ENCODE measurements at places on chromosomes 2 and 18.

GRCh38 chr18:6058941-6059340 lies 163.6 kb upstream of the TMEM200C start:
- no peak for DNase-seq

GRCh38 chr18:2908946-2909335 lies 62.1 kb downstream of the EMILIN2 start:
- DNase-seq: no peak

DNA sequence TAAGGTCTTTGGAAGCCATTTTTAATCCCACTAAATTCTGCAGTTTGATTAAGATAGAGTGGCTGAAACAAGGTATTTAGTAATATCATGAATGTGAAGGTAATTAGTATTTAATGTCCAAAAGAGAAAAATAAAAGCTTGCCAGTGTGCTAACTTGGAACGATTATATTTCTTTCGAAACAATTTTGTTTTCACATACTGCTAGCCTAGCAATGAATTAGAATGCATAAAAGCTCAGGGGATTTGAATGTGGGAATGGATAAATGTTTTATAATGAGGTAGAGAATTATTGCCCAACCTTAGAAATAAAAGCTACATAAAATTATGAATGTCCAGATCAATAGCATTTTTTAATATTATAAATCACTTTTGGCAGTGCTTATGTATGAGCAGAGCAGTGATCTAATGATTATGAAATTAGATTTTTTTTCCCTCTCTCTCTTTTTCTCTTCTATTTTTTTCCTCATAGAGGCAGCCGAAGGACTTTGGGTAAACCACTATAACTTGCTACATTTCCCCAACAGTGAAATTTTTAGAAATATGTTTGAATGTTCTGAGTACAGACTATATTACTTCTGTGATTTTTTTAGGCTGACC lies 75.5 kb downstream of the PLCL1 start:
- no peak for DNase-seq

DNA sequence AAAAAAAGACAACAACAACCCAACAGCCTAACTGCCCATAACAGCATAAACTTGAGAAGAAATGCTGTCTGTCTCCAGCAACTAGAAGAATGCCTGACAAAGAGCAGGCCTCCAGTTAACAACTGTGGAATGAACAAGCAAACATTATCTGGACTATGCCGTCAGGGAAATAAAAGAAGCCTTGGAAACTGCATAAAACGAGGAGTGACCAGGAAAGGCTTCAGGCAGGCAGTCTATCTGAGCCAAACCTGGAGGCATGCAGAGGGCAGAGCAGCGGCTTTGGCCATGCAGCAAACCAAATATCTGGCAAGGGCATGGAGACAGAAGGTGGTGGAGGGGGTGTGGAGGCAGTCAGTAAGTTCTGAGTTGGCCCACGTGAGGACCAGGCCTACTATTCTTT lies 11.1 kb downstream of the HES6 start:
- no peak for DNase-seq

- DNase-seq: no peak
These were observed 109.4 kb downstream of the TANC1 start for GRCh38 chr2:159077869-159078268.

- no peak for DNase-seq
These were observed 47.6 kb upstream of the ARHGAP15 start for GRCh38 chr2:143081616-143082015.

- no peak for DNase-seq
These were observed 490.4 kb upstream of the SPRED2 start for GRCh38 chr2:65922794-65923193.

DNA sequence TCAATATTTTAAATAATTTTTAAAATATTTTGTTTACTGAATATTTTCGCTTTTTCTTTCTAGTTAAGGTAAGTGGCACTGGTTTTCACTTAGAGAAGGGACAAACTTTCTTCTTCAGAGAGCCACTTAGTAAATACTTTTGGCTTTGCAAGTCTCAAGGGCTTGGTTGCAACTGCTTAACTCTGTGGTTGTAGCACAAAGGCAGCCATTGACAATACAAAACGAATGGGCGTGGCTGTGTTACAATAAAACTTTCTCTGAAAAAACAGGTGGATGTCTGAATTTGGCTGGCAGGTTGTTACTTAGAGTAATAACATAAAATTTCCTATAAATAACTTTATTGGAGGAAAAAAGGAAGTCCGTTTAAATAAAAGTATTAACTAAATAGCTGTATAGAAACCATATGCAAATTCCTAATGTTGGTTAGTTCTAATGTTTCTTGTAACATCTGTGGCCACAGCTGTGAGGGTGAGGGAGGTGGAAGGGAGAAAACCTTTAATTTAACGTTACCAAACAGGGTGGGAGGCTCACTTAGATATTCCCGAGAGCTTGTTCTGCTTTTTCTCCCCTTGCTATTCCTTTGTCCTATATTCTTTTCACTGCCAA lies 62.4 kb upstream of the TNP1 start:
- DNase-seq: no peak

DNA sequence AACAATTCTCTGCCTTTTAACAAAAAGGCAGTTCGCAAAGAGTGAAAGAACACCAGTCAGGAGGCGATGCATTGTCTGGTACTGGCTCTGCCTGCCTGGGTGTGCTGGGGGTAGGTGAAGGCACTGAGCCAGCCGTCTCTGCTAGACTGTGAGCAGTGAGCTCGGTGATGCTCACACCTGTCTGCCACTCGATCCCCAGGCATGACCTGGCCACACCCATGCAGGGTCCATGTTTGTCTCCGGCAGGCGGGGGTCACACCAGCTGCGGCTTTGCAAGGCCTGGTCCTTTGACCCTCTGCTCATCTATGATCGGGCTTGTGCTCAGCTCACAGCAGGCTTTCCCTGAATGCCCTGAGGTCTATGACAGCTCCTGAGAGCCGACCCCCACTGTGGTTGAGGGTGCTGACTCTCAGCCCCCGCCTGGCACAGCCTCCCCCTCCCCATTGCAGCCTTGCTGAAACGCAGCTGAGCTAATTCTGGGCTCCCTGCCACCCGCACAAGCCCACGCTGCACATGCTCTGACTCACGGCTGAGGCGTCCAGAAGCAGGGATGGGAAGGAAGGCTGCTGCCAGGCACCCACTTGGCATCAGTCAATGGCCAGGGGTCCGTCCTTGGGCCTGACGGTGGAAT lies 23.7 kb downstream of the CRACDL start:
- no peak for DNase-seq

DNA sequence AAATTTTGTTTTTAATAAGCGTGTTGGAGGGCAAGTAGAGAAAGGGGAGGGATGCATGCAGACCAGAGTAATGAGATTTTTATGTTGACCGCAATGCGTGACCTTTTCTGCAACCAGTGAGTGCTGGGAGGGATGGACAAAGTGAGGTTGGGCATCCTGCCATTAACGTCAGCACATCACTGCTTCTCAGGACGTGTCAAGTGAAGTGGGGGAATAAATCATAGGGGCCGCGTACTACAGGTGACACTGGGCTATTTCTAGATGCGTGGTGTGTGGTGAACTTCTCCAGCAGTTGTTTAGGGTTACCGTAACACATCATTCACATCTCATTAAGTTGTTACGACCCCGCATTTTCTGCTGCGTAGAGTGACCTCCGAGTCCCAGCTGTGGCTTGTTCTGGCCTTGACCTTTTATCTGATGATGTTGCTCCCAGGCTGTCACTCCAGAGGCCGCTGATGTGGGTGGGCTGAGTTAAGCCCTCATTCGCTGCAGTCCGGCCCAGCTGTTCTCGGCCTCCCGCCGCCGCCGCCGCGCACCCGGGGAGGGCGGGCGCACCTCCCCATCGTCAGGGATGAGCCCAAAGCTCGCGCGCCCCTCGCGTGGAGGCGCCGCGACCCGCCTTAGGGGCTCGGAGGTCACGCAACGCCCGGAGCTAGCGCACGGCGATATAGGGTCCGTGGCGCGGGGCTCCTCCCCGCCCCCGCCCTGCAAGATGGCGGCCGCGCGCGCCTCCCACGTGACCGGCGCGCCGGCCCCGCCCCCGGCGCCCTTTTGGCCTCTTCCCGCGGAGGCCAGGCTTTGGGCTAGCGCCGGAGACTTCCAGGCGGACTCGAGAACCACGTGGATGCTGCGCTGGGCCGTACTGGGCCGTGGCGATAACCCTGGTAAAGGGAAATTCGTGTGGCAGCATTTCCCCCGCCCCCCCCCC lies 3.5 kb downstream of the ZCCHC2 start:
- DNase-seq: peak; percentile 82

GRCh38 chr18:11908182-11909060 lies at the start of gene MPPE1:
TSS of gene MPPE1 (minus strand) at chr18:11908317. CDS start at chr18:11897264, 11,053 bp downstream.
- peak; percentile 79 for DNase-seq

- DNase-seq: no peak
These were observed 138.9 kb upstream of the PELI1 start for GRCh38 chr2:64283006-64283570.

GRCh38 chr2:164141271-164141670 lies 405.5 kb upstream of the FIGN start:
- DNase-seq: no peak

DNA sequence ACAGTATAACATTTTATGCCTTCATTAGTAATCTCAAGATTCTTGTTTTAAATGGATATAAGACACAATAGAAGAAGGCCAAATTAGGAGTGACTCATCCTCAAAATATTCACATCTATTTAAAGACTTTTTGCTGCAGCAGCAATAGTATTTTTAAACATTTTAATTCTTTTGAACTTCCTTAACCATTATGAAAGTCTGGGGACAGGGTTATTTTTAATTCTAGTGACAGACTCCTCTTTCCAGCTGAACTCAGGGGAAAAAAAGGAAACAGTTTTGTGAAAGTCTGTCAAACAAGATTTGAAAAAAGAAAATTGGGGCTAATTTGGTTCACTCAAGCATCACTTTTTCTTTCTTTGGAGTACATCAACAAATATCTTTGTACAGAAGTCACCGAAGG lies 541.8 kb downstream of the NUP35 start:
- DNase-seq: no peak

GRCh38 chr2:175003875-175004729 lies 1.1 kb downstream of the CHN1 start:
- no peak for DNase-seq

DNA sequence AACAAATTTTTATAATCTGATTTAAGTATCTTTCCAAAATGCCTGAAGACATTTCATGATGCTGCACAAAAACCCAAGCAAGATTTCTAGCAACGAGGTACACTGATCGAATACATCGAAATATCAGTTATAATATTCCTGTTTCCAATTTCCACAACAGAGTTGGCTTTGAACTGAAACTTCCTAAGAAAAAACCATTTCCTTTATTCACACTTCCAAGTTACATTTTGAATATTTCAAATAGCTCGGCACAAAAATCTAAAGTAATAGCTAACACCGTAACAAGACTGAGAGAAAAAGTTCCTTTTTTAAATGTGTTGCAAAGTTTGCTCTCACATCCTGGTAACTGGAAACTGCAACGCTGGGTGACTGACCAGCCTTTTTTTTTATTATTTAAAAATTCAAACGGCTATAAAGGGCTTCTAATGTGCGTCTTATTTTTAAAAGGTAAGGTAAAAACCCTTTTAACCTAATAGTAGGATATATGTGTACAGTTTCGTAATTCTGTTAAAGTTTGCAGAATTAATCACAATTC lies 1.7 kb downstream of the HNRNPLL start:
- no peak for DNase-seq

GRCh38 chr18:74597034-74597661 lies 522 bp upstream of the ZNF407 start:
- DNase-seq: peak; percentile 82

DNA sequence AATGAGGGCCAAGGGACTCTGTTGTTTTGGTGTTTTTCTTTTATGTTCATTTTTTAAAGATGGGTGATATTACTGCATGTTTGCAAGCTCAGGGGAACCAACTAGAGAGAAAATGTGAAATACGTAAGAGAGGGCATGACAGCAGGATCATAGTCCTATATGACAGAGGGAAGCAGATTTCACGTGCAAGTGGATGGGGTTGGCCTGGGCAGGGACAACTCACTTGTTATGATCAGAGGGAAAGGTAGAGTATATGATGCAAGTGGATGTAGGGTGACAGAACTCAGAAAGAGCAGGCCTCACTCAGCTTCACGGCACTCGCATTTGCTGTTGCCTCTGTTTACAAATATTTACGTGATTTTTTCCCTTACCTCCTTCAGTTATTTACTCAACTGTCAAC lies 67.0 kb downstream of the OLA1 start:
- no peak for DNase-seq

GRCh38 chr18:26961839-26962238 lies 96.3 kb upstream of the AQP4 start:
- no peak for DNase-seq

- no peak for DNase-seq
These were observed 110.5 kb upstream of the LYPD6 start for GRCh38 chr2:149219856-149220255.

- DNase-seq: no peak
These were observed 562.1 kb downstream of the NRXN1 start for GRCh38 chr2:50469784-50470183.

DNA sequence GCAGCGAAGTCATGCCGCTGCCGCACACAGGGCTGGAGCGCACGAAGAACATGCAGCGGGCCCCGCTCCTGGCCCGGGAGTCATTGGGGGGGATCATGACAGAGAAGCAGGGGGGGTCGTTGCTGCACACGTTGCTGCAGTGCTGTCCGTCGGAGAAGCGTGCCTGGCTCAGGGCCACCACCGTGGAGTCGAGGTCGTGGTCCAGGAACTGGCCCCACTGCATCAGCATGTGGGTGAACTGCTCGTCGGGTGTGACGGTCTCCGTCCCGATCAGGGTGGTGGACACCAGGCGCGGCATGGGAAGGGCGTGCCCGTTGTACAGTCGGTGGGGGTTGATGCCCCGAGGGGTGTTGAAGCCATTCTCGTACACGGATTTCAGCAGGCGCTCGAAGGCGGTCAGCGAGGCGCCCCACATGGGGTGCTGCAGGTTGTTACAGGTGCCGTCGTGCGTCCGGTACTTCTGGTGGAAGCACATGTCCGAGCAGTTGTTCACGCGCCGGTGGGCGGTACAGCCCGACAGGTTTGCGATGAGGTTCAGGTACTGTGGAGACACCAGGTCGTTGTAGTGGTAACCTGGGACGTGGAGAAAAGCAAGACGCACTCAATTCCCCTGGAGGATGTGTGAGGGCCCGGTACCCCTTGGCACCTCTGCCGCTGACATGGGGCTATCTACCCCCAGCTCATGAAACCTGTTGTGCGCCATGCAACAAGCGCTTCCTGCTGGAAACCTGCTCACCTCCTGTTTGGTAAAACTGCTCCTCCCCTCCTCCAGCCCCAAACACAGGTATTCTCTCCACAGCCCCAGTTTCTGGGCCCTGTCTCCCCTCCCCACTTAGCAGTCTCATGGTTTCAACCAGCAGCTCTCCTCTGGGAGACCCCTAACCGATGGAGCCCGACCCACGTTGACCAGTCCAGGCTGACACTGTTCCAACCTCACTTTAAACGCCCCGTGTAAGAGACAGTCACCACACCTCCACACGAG lies 94.9 kb downstream of the PXDN start:
- no peak for DNase-seq

DNA sequence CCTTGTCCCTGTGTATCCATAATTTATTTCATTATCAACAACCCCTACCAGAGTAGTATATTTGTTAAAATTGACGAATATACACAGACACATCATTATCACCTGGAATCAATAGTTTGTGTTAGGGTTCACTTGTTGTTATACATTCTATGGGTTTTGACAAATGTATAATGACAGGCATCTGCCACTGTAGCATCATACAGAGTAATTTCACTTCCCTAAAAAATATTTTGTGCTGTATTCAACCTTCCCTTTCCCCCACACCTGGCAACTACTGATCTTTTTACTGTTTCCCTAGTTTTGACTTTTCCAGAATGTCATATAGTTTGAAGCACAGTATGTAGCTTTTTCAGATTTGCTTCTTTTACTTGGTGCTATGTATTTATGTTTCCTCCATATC lies 132.0 kb downstream of the ZNF804A start:
- no peak for DNase-seq
